Activated naive CD4-positive, alpha-beta T cell (primary cell): ENCODE measurements at places on chromosomes 3 and 15.

DNA sequence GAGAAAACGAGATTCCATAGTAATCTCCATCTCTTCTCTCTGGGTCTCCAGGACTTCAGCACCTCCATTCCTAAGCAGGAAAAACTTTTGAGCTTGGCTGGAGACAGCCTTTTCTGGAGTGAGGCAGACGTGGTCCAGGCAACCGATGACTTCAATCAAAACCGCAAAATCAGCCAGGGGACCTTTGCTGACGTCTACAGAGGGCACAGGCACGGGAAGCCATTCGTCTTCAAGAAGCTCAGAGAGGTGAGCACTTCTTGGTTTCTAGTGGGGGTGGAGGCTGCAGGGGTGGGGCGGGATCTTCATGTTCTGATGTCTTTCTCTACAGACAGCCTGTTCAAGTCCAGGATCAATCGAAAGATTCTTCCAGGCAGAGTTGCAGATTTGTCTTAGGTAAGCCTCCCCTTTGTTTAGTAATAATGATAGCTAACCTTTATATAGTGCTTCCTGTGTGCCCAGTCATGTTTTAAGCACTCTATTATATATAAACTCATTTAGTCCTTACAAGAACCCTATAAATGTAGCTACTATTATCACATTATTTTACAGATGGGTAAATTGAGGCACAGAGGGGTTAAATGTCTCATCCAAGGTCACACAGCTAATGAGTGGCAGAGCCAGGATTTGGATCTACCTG, 35.0 kb upstream of the TATDN2 start:
- DNase-seq: no peak

GRCh38 chr3:140754936-140755335, 77.1 kb downstream of the TRIM42 start:
- no peak for DNase-seq

GRCh38 chr3:45387636-45388348, 584 bp upstream of the LARS2 start:
- DNase-seq: no peak

DNA sequence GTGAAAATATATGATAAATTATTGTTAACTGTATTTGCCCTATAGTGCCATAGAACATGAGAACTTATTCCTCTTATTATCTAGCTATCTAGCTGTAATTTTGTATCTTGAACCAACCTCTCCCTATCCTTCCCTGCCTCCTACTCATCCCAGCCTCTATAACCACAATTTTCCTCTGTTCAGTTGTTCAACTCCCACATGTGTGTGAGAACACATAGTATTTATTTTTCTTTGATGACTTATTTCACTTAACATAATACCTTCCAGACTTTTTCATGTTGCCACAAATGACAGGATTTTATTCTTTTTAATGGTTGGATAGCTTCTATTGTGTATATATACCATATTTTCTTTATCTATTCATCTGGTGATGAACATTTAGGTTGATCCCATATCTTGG, 85.4 kb upstream of the SUCLG2 start:
- DNase-seq: no peak

DNA sequence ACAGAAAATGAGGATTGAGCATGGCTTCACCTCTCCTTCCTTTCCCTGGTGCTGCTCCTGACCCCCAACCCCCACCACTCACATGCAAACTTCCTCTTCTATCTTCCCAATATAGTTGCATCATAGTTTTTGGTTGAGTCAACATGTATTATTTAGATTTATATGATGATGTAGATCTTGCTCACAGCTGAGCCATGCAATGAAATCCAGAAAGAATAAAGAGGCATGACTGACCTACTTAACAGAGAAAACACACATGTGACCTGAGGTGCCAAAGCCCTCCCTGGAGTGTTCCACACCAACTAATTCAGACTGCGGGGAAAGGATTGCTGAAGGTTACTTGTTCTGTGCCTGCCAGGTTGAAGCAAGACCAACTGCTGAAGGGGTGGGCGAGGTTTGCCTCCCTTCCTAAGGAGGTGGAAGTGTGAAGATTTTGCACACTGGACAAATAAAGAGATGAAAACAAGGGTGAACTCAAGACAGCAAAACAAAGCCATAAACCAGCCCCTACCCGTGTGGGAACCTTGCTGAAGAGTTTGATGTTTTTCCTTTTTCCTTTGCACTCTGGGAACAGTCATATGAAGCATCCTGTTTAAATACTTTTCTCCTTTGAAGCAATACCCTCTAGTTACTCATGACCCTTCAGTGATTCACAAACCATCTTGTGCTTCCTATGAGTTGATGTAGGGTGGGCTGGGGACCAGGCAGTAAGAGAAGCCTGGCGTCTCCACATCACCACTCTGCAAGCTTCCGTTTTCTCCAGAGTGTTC, 155.2 kb upstream of the UBE2E1 start:
- DNase-seq: no peak

DNA sequence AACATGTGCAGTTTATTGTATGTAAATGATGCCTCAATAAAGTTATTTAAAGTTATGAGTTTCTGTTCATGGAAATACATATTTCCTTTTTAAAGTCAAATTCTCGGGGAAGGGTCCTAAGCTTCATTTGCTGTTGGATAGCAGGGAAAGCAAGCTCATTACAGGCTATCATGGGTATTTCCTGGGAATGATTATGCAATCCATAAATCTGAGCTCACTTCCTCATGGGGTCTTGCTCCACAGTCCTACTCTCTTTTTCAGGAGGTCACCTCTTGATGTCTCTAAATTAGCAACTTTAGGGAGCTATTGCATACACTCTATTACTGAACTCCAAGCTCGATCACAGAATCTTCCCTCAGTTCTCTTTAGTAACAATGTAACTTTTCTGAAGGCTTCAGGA, 69.9 kb upstream of the TP63 start:
- no peak for DNase-seq

DNA sequence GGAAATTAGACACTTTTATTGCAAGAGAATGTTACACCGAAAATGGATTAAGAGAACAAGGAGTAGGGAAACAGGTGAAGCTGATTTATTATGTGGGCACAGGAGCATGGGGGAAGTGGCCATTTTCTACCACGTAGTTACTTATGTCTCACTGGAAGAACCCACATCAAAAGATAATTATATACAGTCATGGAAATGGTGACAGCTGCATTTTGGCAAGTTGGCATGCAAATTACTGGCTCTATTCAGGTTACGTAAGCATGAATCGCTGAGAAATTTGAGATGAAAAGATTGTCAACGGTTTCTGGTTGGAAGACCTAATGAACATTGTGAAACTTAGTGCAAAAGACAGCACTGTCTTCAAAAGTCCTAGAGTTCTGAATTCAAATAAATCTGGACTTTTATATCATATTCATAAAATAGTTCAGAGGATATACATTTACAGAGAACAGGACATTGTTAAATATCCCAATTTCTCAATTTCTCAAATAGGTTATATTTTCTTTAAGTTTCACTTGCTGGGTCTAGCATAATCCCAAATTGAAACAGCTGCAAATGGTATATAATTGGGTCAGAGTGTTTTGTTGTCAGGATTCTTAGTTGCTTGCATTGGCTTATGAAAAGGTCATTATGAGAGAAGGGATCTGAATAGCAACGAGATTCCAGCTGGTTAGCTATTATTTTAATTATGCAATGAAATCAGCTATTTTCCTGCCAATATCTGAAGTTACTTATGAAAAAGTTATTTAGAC, 567.8 kb downstream of the ZPLD1 start:
- DNase-seq: no peak

DNA sequence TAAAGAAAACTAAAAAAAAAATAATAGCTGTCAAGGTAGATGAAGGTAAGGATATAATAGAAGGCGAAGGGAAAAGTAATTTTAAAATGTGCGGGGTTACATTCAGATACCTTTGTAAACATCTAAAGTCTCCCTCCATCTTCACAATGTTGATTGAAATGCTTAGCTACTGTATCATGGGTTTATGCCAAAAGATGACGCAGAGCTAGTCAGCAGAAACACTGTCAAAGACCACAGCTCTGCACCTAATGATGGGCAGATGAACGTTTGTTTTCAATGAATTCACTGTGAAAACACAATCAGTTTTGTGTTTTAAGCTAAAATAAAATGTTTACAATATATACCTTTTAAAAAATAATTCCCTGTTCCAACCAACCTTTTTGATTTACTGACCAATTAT, 61.2 kb downstream of the RFTN1 start:
- DNase-seq: no peak

DNA sequence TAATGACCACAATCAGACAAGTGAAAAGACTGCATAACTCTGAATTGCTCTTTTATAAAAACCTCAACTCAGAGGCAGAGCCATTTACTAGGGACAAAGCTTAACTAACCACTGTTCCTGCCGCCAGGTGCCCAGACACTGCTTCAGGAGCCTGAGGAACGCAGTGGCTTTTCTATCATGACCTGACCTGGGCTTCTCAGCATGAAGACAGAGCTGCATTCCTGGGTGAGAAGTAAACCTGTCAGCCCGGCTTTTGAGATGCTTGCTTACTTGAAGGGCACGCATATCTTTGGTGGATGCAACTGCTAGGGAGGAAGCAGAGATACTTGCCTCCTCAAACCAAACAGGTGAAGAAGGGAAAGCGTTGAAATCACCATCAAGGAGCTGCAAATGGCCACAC, 7.9 kb downstream of the LRRC31 start:
- DNase-seq: no peak

- no peak for DNase-seq
These were observed 597.2 kb upstream of the AGTR1 start for GRCh38 chr3:148100476-148100875.
